ENCODE measurements at places on chromosomes 5 and 9. TPM values are rescaled to one million over a fixed set of nuclear protein-coding genes. Genes with fewer than 3 reads are reported as not detected.
A peak's percentile ranks its signal among the peaks of the same experiment; 100 is the strongest.

DNA sequence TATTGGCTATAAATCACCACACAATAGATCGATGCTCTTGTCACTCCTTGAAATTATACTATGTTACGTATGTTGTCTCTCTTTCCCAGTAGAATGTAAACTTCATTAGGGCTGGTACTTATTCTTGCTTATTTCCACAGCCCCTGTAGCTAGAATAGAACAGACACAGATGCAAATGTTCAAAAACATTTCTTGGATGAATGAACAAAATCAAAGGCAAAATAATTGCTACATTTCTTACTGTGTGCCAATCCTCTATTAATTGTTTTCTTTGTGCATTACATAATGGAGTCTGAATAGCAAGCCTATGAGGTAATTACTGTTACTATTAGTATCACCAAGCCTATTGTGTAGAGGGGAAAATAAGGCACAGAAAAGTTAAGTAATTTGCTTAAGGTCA is 725 bp upstream of the OR13C2 start:
- DNase-seq = no peak

DNA sequence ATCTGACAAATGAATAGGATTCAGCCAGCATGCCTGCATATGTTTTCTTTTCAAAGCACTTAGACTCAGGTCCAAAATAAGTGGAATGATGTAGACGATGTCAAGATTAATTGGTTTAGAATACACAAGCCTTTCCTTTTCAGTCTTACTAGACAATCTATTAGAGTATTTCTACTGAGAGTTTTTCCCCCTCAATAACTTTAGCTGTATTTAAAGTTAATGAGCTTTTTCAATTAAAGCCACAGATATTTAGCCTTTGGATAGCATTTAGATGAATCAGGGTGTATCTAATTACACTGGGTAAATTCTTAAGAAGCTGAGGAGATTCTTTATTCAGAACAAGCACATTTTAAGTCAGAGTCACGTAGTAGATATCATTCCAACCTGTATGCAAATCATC is 198.7 kb upstream of the MPDZ start:
- no peak for DNase-seq

- DNase-seq = peak; percentile 33
Observed at GRCh38 chr5:64836786-64837185, 68.1 kb downstream of the CWC27 start.

DNA sequence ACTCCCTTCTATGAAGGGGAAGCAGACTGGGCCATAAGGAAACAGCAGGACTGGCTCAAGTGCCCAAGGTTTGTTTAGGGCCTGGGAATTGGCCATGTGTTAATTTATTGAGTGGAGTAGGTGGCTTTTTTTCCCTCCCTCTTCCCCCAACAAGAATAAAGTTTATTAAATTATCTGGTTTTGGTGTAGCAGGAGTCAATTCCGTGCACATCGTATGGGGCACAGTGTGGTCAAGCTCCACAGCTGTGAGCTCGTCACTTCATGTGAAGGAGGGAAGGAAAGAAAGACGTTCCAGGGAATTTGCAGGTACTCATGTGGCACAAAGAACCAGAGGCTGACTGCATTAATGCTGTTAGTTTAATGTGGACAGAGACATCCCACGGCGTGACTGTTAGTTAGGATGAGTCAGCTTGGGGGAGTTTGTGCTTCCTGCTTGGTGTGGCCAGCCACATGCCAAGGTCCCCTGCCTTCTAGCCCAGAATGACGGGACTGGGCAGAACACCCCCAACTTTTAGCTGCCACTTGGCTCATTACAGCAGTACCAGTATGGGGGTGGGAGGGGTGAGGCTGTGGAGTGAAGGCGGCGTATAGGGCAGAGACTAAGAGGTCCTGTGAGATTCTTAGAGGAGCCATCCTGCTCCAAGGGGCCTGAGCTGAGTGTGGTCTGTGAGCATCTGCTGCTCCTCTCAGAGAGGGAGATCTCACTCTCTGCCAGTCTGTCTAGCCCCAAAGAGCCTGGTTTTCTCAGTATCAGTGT is 33.2 kb downstream of the CSF1R start:
- DNase-seq = peak; percentile 18

DNA sequence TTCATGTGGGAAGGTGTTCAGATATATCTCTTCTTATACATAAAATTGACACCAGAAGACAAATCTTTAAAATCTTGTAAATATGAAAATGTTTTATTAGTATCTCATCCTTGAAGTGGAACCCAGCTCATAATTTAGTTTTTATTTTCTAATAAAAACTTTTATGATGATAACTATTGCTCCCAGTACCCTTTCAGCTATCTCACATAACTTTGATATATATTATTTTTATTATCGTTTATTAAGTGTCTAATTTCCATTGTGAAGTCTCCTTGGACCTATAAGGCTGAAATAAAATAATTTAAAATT is 16.0 kb downstream of the PCDHB15 start:
- no peak for DNase-seq

DNA sequence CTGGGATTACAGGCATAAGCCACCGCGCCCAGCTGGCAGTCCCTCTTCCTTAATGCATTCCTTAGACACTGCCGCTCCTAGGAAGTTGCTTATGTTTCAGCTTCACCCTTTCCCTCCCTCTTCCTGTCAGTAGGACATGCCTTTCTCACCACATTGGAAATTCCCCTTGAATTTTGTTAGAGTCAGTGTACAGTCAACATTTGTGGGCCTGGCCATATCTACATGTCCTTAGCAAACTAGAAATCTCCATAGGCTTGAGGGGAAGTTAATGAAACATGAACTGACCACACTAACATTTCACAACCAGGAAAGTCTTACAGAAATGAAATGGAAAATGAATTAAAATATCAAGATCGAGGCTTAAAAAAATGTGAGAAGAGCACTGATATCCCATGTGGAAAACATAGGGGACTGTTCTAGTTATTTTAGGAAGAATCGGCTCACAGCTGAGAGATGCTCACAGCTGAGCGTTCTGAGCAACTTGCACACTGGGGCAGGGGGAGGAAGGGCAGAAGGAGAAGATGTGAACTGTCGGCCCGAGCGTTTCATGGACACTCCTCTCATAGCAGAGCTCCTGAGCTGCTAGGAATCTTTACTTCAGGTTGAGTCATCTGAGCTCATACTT is 21.1 kb upstream of the LVRN start:
- no peak for DNase-seq

DNA sequence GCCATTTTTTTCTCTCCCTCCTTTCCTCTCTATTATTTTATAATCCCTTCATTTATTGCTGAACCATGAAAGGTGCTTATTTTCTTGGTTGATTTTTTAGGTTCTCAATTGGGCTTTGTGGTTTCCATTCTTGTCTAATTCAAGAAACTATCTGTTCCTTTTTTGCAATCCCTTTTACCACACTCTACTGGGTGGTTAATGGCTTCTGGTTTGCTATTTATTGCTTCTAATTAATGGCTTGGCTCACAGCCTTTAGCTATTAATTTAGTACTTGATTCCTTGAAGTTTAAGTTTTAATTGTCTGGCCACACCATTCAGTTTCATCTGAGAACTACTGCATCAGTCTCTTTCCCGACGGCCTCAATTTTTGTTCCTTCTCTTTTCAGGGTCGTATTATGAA is 5.6 kb downstream of the FRRS1L start:
- DNase-seq = no peak

DNA sequence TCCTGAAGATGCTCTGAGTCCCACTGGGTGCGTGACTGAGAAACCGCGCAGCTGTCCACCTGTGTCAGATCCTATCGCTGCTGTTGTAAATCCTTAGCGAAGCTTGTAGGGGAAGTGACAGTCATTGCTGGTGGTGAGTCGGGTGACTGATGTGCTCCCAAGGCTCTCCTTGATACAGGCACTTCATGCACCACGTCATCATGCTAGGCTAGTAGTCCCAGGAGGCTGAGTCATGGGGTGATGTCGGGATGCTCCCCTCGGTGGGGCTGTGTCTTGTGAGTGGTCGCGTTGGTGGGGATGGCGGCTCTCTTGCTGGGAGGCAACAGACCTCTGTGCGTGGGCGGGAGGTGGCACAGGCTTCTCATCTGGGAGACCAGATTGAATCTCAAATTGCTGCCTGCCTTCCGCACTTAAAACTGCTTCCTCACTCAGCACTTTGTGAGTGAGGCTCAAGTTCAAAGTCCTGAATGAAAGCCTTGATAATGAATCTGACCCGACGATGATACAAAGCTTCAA is 84.7 kb downstream of the CSNK1A1 start:
- DNase-seq = peak; percentile 52

DNA sequence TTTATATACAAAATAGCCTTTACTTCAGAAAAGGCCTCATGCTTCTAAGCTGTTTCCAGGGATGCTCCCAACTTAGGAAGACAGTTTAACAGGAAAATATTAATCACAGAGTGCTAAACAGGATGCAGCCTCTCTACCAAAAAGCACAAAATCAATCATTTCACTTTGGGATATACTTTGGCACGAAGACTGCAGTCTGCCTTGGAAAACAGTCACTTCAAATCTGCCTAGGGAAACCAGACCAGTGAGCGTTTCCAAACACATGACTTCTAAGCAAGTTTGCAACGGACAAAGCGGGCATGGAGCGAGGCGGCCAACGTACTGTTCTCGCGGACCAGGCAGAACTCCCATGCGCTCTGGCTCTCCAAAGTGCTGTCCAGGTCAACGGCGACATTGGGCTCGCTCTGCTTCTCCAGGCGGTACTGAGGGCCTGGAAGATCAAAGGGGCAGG is 201.0 kb downstream of the MAPKAP1 start:
- DNase-seq = no peak

DNA sequence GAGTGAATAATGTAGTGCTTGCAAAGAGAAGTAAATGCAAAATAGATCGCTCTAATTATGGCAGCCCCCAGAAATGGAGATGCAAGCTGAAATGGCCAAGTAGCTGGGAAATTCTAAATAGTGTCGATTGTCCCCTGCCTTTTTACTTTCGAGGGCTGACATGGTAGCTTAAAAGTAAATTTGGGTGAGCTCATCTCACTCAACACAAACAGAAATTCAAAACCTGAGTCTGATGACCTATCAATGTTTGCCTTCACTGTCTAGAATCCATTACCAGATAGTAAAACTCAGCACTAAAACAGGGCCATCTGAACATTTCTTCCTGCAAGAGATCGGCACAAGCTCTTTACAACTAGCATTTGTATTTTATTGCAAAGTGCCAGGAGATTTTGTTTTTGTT is 7.0 kb upstream of the LHX2 start:
- no peak for DNase-seq

DNA sequence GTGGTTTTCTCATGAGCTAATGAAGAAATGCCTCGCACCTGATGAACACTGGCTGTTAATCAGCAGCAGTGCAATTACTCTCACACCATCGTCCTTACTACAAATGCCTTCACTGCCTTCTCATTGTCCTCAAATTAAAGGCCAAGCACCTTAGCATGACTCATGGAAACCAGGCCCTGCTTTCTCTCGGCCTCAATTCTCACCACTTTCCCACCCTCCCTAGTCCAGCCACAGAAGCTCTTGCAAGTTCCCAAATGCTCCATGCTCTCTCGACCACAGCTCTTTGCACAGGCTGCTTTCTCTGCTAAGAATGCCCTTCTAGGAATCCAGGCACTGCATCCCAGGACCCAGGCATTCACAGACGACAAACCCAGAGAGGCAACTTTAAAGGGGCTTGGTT is 94.6 kb upstream of the KLF4 start:
- no peak for DNase-seq

GRCh38 chr5:94361832-94362796 is 256.3 kb downstream of the KIAA0825 start:
- DNase-seq = no peak

DNA sequence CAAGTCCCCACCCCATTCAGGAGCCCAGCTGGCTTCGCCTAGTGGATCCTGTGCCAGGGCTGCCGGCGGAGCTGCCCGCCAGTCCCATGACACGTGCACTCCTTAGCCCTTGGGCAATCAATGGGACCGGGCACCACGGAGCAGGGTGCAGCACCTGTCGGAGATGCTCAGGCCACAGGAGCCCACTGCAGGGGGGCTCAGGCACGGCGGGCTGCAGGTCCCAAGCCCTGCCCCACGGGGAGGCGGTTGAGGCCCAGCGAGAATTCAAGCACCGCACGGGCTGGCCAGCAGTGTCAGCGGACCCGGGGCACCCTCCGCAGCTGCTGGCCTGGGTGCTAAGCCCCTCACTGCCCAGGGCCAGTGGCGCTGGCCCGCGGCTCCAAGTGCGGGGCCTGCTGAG is 969.7 kb upstream of the CDH10 start:
- no peak for DNase-seq

DNA sequence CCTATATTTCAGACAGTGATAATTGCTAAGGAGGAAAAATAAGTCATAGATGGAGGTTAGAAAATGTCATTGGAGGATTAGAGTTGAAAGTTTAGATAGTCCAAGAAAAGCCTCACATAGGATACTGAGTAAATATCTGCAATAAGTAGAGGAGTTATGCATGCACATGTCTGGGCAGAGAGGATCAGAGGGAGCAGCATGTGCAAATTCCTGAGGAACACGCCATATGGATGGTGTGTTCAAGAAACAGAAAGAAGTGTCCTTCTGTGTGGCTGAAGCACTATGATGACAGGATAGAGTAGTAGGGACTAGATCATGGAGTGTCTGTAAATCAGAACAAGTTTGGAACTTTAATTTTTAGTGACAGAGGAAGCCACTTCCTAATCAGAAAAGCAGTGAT is 52.2 kb downstream of the SGCD start:
- DNase-seq = no peak

DNA sequence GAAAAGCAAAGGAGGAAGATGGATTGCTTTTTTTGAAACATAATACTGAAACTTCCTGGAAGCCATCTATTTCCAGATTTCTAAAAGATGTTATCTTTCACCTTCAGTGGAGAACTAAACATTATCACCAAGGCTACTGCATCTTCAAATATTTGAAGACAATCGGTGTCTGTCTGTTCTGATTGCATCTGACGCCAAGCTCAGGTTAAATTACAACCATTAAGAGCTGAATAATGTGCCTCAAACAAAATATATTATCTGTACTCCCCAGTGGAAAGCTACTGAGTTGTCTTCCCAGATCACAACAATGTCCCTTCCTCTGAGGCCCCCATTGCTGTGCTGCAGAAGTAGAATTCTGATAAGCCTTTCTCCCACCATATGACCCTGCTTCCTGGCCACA is 342.3 kb downstream of the PLK2 start:
- no peak for DNase-seq

DNA sequence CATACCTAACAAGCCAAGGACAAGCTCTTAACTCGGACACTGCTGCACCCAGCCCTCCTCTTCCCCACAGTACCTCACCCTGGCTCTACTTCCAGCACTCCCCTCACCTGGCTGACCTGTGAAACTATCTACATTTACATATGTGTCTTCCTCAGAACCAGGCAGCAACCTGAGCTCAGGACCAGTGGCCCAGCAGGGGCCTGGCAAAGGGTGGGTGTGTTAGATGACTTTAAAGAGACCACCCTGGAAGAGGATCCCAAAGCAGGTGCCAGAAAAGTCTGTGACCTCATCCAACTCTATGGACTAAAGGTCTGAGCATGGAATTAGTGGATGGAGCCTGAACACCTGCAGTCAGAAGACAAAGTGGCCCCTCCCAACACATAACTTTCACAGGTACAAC is 400.9 kb downstream of the SPOCK1 start:
- no peak for DNase-seq

- no peak for DNase-seq
Observed at GRCh38 chr5:43753069-43753468, 150.1 kb downstream of the NNT start.

The TAF11L10 gene
- total RNA-seq = not detected

The C1QTNF2 gene
- 0.38 TPM for total RNA-seq

The YTHDC2 gene
- total RNA-seq = 34.5 TPM

The RMI1 gene
- 6.8 TPM for total RNA-seq

The PRR7 gene
- total RNA-seq = 2.2 TPM

The HDAC3 gene
- 46.6 TPM for total RNA-seq

The NR4A3 gene
- under 0.01 TPM for total RNA-seq
